Non-pigmented ciliary epithelial cell (primary cell): ENCODE measurements at places on chromosomes 16 and 17.

DNA sequence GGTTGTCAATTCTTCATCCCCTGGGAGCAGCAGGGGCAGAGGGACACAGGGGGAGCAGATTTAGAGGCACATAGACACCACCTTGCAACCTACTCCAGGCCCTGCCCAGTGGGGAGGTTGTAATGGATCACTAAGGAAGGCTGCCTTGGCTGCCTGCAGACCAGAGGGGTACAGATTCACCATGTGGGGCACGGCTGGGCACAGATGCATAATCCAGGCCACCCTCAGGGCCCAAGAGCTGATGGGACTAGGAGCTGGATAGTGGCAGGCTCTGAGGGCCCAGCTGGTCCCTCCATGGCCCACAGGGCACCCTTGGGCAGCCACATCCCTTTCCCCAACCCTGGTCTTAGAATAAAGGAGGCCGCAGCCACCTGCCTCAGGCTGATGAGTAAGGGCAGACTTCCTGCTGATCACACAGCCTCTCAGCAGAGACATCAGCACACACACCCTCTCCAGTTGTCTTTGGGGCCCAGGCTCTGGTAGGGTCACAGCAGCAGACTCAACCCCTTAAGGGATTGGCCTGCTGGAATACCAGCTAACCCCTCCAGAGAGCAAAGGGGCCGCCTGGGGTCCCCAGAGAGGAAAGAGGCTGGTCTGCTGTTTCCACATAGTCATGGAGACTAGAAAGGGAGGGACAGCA lies 224.9 kb downstream of the GSG1L start:
- DNase-seq = no peak

DNA sequence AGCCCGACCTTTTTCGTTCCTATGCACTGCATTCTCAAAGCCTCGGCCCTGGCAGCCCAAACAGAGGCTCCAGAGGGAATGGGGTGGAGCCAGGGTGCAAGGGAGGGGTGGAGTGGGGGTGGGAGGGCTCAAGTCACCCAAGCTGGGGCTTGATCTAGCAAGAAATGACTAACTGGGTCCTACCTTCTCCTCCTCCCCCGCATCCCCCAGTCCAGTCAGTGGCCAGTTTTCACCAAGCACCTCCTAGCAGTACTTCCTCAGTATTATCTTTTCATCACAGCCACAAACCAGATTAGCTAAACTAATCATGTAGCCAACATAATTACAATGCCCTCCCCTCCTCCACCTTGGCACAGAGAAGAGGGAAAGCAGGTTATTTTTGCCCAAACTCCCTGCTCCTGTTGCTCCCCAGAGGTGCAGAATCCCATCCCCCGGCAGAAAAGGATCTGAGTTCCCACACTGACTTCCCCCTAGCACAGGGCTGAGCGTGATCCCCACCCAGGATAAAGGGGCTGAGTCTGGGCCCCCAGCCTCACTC lies 2.2 kb downstream of the JUP start:
- DNase-seq = no peak

DNA sequence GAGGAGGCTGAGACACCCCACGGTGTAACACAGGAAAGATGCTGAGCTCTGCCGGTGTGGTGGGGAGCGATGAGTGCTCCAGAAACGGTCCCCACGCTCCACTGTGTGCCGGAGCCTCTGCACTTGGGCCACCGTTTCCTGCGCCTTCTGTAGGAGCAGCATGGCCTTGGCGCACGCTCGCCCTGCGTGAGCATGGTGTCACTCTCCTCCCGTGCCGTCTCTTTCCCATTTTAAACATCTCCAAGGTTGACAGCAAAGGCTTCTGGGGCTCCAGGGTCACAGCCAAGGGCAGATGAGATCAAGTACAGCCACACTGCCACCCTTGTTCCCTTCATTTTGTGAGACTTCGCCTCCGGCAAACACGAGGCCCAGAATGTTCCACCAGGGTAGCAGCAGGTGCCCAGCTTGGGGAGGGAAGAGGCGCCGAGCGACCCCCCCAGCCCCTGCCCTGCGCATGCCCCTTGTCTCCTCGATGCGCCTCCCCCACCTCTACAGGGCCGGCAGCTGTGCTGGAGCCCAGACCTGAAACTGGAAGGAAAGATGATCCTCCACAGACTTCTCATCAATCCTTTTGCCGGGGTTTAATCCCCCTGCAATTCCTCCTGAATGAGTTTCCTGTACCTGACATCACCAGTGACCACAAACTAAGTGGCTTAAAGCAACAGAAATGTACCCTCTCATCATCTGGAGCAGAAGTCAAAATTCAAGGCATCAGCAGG lies 19.9 kb upstream of the OSGIN1 start:
- DNase-seq = no peak

DNA sequence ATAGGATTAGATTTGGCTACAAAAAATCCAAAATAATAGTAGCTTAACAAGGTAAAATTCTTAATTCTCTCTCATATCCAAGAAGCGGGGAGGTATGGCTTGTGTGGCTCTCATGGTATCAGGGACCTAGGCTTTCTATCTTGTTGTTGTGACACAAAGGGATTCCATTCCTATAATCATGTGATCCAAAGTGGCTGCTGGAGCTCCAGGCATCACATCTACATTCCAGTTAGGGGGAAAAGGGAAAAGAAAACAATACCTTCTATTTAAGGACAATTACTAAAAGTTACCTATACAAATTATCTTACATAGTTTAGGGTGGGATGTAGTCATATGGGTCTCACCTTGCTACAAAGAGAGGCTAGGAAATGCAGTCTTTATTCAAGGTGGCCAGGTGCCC lies 47.6 kb upstream of the CACNG4 start:
- no peak for DNase-seq

DNA sequence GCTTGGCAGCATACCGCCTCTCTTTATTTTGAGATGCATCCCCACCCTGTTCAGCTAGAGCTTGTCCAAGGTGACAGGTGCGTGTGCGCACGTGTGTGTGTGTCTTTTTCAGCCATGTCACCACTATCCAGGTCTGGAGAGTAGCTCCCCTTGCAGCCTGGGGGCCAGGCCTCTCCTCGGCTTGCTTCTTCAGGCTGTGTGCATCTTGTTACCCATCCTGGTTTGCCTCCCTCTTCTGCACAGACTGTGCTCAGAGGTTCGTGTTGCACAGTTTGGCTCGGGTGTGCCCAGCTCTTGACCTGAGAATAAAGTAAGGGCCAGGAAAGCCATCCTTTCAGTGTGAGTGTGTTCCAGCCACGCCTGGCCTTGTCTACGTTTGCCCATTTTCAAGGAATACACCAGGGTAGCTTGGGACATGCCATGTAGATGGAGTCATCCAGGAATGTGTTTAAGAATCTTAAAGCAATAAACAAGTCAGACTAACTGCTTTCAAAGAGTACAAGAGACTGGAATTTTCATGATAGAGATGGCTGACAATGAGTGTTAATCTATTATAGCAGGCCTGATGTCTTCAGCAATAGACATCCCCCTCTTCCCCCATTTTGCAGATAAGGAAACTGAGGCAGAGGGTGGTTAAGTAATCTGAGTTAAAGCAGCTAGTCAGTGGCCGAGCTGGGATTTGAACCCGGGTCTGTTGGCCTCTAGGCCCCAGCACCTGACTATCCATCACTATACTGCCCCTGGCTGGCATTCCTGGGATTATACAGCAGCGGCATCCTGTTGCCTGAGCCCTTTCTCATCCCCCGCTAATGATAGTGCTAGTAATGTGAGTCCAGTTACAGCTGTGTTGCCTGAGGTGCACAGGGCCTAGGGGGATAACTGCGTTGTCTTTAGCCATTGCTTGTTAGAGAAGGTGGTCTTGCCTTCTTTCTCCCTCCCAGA lies 77.9 kb downstream of the KSR1 start:
- peak; percentile 92 for DNase-seq

- DNase-seq = no peak
Measured at GRCh38 chr16:72847187-72848027, 200.5 kb downstream of the ZFHX3 start.

DNA sequence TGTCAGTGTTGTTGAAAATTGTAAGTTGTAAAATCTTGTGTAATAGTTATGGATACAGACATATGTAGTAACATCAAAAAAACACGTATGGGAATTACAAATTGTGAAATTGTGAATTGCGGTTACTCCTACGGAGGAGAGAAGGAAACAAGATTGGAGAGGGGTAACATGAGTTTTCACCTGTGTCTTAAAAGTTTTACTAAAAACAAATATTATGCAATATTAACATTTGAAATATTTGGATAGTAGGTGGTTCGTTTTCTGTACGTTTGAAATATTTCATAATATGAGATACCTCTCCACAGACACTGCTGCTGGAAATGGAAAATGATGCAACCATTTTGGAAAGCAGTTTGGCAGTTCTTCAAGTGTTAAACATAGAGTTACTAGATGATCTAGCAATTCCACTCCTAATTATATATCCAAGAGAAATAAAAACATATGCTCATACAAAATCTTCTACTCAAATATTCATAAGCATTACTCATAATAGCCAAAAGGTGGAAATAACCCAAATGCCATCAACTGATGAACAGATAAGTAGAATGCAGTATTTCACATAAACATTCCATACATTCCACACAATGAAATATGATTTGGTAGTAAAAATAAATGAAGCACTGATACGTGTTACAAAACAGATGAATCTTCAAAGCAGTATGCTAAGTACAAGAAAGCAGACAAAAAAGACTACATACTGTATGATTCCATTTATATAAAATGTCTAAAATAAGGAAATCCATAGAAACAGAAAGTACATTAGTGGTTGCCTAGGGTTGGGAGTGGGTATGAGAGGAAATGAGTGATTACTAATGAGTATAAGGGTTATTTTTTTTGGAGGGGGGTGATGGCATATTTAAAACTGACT lies 40.7 kb upstream of the ABCA10 start:
- no peak for DNase-seq

- no peak for DNase-seq
Measured at GRCh38 chr16:49078104-49078503, 203.5 kb downstream of the CBLN1 start.

DNA sequence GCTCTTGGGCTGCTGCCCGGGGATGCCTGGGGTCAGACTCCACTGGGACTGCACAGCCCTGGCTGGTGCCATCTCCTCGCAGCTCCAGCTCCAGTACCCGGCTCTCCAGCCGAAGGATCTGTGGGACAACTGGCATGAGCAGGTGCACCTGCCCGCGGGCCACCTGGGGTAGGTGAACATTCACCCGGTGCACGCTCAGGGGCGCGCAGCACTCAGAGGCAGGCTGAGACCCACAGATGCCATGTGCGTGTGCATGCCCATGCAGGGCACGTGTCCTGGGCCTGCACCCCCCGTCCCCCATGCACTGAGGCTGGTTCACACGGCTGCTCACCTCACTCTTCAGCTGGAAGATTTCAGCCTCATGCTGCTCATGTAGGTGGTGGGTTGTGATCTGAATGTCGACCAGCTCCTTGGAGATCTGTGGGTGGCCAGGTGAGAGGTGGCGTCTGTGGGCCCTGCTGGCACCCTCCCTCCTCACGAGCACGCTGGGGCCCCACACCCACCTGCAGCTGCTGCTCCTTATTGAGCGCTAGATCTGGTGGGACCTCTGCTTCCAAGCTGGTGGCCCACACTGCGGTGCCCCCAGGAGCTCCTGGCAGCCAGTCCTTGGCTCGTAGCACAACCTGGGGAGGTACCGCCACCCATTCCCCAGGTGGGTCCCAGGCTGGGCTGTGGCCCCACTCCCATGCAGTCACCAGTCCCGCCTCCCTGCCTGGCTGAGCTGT lies 618 bp downstream of the CCDC78 start:
- DNase-seq = no peak

GRCh38 chr17:35894206-35894605 lies 14.0 kb upstream of the CCL5 start:
- DNase-seq = no peak

DNA sequence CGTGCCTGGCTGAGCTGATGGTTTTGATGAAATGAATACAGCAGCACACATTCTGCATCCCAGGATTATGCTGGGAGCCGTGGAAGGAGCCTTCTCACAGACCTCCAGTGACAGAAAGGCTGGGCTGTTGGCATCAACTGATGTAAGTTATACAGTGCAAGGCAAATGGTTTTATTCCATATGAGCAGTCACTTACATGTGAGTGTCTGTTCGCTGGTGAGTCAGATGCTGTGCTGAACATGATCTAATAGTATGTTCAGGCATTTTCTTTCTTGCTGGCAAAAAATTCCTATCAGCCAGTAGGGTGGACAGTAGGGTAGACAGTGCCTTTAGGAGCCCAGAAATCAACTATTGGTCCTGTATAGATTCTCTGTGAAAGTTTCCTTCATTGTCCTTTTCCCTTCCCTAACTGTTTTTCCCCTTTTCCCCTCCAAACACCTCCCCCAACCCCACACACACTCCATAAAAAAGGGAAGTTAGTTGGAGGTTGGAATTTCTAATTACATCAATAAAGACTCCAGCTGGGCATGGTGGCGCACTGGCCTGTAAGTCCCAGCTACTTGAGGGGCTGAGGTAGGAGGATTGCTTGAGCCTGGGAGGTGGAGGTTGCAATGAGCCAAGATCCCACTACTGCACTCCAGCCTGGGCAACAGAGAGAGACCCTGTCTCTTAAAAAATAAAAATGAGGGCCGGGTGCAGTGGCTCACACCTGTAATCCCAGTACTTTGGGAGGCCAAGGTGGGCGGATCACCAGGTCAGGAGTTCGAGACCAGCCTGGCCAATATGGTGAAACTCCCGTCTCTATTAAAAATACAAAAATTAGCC lies 36.2 kb downstream of the LDHD start:
- peak; percentile 56 for DNase-seq

- peak; percentile 6 for DNase-seq
Measured at GRCh38 chr17:27282054-27282551, 11.8 kb upstream of the WSB1 start.

DNA sequence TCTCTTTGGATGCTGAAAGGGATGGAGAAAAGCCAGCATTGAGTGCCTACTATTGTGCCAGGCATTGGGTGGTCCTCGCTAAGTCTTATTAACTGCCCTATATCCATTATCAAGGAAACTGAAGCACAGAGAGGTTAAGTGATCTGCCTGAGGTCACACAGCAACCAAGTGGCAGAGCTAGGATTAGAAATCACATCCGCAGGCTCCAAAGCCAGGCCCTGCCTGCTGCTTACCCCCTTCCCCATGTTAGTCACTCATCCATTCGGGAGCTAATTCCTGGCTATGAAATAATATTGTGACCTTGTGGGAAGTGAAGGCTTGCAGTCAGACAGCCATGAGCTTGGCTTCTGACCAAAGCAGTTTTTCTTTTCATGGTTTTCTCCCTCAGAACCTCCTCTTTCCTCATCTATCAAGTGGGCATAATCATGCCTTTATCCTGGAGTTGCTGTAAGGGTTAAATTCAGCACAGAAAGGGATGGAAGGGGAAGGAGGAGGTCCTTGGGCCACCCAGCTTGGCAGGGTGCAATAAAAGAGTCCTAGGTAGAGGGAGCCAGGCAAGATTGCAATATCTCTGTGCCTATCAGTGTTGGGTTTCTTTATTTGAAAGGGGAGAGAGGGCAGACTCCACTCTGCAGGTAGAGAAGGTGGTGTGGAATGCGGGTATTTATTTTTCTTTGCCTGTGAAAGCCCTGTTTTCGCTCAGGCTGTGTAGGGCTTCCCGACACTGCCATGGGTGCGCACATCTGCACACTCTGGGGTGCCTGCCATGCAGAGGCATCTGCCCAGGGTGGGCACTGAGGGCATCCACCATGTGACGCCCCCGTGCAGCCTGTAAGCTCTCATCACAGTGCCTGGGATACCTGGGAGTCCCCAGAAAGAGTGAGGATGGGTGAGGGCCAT lies 11.3 kb downstream of the RAI1 start:
- DNase-seq = no peak

- no peak for DNase-seq
Measured at GRCh38 chr16:10616419-10616755, 36.0 kb upstream of the EMP2 start.

- DNase-seq = no peak
Measured at GRCh38 chr17:1039511-1040215, 42.7 kb downstream of the TIMM22 start.

GRCh38 chr17:44071198-44071520 lies 624 bp downstream of the G6PC3 start:
- peak; percentile 60 for DNase-seq
